ENCODE measurements at places on chromosomes 6 and 20. TPM values are rescaled to one million over a fixed set of nuclear protein-coding genes. Genes with fewer than 3 reads are reported as not detected.

Gene KCNK17
- total RNA-seq, result 0.62 TPM

- DNase-seq, result no peak
Observed at GRCh38 chr6:37540390-37540789, 40.7 kb upstream of the CCDC167 start.

DNA sequence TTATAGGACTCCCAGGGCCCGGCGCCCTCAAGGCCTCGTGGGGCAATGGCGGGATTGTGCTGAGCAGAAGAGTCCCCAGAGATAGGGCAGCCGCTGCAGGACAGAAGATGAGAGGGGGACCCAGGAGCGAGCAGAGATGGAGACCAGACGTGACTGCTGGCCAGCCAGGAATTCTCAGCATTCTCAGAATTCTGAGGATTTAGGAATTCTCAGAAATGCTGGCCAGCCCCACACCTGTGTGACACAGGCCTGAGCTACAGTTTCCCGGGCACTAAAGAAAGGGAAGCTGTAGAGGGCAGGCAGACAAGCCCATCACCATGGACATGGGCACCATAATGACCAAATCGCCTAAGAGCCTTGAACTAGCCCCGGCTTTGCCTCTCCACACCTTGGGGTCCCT lies 186.2 kb upstream of the CDH4 start:
- no peak for DNase-seq

DNA sequence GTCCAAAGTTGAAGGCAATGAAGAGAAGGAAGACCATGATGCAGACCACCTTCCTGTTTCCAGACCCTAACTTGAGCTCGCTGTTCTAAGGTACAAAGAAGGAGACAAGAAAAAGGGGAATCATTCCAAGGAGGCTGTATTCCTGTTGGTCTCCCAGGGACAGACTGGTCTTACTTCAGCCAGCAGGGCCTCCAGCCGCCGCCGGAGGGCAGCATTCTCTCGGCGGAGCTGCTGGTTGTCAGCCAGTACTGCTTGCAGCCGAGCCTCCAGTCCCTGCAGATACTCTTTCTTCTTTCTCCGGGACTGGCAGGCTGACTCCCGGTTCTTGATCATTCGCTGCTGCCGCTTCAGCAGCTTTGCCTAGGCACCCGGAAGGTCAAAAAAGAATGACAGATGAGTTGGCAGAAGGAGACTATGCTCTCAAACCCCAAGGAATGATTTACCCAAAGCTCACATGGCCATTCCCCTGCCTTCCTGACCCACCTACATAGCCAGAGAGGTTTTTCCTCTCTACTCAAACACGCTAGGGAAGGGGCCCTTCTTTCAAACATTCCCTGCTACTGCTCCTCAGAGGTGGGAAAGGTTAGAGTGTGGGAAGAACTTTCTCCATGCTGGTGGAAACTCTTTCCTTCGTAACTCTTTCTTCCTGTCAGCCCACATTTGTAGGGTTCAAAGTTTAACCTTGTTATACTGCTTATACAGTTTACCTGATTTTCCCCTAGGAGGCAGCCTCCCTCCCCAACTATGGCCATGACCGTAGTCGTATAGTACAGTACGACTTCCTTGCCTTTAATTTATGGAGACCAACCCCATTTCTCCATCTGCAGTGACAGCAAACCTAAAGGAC lies 9.0 kb downstream of the ATF6B start:
- DNase-seq, result peak; percentile 91

DNA sequence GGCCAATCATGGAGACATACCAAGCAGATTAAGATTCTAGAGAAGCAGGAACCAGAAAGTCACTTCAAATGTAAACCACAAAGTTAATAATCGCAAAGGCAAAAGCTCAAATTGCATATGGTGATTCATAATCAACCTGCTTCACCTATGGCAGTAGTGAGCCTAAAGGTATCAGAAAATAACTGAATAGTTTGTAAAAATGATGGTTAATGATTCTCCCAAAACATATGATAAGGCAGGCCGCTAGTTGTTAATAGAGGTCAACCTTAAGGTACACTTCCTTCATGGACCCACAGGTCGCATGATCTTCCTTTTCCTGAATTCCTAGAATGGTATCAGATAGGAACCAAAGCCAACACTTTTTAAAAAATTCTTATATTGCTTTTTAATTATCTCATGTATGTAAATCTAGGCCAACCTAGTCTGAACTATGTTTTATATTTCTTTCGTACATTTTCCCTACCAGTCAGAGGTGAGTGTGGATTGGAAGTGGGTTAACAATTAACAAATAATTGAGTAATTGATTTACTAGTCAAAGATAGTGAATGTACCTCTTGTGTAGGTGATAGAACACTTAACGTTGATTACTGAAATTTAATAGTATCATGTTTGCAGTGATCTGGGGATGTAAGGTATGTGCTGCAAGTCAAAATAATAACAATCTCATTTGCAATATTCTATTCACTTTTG lies 16.4 kb downstream of the TAAR2 start:
- no peak for DNase-seq

DNA sequence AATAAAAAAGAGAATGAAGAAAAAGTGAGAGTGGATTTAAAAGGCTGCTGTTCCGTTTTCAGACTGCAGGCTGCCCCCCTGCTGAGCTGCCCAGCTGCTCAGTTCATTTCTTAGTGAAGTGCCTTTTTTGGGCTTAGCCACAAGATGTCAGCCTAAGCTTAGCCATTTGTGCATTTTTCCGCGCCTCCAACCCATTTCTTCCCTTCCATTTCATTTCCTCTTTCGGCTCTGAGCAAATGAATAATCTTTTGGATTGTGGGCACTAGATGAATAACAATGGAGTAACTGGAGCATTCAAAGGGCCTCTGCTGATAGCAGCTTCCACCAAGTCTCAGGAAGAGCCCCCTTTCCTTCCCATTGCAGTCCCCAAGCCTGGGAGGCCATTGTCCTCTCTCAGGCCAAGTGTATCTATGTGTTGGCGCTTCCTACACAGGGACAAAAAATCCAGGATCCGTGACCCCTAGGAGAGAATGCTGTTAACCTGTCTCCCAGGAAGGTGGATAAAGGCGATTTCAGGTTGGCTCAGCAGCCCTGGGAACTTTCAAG lies 83.5 kb upstream of the SPTLC3 start:
- DNase-seq, result peak; percentile 88

- DNase-seq, result no peak
Observed at GRCh38 chr6:130136798-130137197, 86.0 kb downstream of the SAMD3 start.

DNA sequence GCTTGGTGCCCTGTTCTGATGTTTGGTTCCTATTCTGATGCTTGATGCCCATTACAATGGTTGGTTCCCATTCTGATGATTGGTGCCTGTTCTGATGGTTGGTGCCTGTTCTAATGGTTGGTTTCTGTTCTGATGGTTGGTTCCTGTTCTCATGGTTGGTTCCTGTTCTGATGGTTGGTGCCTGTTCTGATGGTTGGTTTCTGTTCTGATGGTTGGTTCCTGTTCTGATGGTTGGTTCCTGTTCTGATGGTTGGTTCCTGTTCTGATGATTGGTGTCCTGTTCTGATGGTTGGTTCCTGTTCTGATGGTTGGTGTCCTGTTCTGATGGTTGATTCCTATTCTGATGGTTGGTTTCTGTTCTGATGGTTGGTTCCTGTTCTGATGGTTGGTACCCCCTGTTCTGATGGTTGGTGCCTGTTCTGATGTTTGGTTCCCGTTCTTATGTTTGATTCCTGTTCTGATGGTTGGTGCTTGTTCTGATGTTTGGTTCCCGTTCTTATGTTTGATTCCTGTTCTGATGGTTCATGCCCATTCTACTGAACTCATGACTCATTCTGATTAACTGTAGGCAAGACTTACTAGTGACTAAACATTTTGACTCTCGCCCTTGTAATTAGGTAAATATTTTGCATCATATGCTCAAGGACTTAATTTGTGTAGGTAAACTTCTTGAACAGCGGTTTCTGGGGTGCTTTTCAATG lies 146.2 kb downstream of the DLL1 start:
- DNase-seq, result no peak

DNA sequence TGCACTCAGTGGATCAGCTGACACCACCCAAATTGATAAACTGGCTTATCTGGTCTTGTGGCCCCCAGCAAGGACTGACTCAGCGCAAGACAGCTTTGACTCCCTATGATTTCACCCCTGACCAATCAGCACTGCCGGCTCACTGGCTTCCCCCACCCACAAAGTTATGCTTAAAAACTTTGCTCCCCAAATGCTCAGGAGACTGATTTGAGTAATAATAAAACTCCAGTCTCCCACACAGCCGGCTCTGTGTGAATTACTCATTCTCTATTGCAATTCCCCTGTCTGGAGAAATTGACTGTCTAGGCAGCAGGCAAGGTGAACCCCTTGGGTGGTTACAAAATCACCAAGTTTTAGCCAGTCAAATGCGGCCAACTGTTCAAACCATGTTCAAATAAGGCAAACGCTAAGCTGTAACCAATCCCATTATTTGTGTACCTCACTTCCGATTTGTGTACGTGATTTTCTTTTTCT lies 32.5 kb downstream of the SLC22A2 start:
- no peak for DNase-seq

DNA sequence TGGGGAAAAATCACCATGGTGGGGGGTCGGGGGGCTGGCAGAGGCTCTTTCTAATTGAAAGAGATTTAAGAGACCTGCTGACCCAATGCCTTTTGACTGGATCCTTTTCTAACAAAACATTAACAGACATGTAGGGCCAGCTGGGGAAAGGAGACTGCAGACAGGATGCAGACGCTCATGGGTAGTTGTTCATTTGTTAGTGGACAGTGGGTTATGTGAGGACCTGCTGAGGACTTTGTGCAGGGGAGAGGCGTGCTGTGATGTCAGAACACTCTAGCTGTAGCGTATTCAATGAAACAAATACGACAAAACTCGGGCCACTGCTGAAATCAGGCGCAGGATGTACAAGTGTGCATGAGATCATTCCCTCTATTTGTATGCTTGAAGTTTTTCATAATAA lies 1.2 kb downstream of the IP6K3 start:
- no peak for DNase-seq

All from tongue (tissue), 3 donors.